Activated CD4-positive, alpha-beta T cell treated with anti-CD3 and anti-CD28 coated beads, Interleukin-10, Interleukin-2, amounts not matched to agents 100 ng/mL and 50 ng/mL, durations not matched to agents 16 hours and 8 hours (primary cell): ENCODE measurements at places on chromosomes 12 and 14.

DNA sequence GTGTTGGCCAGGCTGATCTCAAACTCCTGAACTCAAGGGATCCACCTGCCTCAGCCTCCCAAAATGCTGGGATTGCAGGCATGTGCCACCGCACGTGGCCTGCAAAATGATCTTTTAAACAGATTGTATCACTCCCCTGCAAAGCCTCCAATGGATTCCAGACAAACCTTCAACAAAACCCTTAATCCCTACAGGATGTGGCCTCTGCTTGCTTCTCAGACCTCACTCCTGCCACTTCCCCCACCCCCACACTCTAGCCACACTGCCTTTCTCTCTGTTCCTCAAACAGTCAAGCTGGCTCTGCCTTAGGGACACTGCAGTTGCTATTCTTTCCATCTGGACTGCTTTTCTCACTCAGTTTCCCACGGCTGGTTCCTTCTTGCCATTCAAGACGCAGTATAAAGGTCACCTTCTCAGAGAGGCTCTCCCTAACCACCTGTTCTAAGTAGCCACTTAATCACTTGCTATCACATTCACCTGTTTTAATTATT is 47.3 kb upstream of the TMED10 start:
- DNase-seq: no peak

DNA sequence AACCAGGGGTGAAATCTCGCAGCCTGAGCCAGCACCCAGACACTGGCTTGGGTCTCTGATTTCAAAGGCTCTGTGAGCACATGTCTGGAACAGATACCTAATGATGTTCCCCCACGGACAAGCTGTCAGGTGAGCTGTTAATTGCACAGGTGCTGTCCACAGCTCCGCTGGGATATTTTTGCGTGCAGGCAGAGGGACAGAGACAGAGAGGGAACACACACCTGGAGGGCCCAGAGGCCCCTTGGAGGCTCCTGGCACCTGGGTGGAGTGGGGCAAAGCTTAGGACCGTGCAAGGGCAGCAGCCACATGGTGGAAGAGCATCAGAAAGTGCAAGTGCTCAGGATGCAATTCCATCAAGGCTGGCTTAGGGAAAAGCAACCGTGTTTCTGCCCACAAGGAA is 57.3 kb downstream of the ARL6IP4 start:
- no peak for DNase-seq

GRCh38 chr12:10033783-10034545 is 3.5 kb downstream of the CLEC9A start:
- no peak for DNase-seq

GRCh38 chr14:42965512-42965911 is 1358.8 kb downstream of the LRFN5 start:
- DNase-seq: no peak

DNA sequence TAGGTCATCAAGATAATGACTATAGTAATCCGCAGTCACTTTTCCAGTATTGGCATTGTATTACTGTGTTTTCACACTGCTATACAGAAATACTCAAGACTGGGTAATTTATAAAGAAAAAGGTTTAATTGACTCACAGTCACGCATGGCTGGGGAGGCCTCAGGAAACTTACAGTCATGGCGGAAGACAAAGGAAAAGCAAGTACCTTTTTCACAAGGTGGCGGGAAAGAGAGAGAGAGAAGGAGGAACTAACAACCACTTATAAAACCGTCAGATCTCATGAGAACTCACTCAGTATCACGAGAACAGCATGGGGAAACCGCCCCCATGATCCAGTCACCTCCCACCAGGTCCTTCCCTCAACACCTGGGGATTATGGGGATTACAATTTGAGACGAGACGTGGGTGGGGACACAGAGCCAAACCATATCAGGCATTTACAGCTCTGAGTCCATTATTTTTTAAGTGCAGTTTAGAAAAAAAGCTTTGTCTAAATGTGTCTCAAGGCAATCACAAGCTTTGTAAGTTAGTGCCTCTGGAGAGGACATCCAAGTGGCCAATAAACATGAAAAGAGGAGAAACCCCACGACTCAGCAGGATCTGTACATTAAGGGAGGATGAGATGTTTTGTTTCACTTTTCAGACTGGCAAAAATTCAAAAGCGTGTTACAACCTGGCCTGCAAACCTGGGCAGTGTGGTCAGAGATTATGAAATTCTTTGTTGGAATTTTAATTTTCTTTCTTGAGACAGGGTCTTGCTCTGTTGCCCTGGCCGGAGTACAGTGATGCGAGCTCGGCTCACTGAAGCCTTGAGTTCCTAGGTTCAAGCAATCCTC is 82.0 kb downstream of the DNAH10 start:
- DNase-seq: no peak

DNA sequence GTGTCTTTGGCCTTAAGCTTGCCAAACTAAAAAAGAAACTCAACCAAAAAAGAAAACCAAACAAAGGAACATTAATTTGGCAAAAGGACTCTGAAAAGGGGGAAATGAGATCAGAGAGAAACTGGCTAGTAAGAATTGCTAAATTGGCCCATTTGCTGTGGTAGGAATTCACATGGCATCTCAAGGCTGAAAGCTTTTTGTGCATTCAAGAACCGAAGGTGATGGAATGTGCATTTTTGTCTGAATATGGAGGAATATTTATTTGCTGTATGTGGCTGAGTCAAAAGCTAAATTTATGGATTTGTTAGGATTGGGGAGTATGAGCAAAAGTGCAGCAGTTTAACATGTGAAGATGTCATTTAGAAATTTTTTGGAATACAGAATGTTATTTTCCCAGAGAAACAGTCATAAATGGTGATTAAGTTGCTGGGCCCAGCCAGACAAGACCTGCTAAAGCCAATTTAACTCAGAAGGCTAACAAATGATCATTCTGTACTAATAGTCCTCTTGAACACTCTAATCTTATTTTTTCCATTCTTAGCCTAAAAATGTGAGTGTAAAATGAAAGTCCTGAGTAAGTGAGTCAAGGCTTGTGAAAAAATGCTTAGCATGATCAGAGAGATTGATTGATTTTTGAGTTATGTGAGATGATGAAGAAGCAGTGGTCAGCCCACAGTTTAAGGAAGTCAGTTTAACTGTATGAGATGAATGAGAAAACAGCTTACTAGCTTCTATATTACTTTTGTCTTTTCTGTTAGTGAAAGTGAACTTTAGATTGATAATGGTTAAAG is 94.1 kb downstream of the ANO6 start:
- DNase-seq: no peak

DNA sequence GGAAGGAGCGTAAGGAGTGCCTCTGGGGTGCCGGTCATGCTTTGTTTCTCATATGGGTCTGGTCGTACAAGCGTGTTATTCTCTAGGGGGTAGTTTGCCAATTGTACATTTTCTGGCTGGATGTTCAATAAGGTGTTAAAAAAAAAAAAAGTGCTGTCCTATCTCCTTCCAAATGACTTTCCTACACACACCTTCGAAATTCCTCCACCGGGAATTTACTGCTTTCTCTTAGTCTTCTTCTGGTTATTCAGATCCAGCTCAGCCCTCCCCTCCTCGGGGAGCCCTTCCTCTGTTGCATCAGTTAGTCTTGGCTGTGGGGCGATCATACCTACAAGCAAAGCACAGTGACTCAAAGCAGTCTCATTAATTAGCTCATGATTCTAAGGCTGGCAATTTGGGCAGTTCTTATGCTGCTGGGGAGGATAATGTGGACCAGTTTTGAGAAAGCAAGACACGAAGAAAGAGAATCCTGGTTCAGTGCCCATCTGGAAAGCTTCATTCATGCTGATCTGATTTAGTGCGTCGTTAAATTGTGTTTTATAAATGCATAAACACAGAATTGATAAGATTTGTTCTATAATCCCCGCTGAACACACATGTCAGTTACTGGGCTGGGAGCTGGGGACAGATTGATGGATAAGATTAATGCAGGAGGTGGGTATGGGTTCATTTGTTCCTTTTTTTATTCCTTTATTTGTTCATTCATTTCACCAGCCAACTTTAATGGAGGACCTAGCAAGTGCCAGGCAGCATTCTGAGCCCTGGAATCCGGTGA is 9.2 kb upstream of the CLMN start:
- DNase-seq: no peak

DNA sequence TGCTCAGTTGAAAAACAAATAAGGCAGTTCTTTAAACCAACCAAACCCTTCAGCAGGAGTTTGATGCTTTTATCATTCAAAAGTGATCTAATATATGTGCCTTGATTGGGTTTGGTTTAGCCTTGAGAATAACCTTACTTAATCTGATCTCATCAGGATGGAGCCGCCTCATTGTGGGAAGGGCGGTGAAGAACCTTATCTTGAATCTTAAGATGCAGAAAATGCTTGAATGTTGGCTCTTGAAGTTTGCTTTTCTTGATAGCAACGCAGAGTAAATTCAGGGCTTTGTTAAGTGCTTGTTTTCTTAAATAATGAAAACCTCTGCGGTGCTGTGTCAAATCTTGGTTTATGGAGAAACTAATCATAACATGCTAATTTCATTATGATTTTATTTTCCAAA is 138.2 kb downstream of the MON2 start:
- DNase-seq: peak; percentile 26
